ENCODE measurements at places on chromosomes 2 and 18.

- no peak for DNase-seq
These were observed 177.5 kb downstream of the LPIN1 start for GRCh38 chr2:11923935-11924334.

DNA sequence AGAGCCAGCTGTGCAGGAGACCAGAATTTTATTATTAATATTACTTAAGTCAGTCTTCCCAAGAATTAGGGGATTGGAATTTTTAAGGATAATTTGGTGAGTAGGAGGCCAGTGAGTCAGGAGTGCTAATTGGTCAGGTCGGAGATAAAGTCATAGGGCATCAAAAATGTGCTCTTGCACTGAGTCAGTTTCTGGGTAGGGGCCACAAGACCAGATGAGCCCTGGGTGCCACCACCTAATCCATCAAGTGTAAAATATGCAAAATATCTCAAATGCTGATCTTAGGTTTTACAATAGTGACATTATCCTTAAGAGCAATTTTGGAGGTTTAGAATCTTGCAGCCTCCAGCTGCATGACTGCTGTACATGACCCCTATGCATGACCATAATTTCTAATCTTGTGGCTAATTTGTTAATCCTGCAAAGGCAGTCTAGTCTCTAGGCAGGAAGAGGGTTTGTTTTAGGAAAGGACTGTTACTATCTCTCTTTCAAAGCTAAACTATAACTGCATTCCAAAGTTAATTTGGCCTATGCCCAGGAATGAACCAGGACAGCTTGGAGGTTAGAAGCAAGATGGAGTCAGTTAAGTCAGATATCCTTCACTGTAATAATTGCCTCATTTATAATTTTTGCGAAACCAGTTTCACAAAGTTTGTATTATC lies 215.9 kb downstream of the RNF152 start:
- DNase-seq, result no peak

GRCh38 chr2:44148999-44149398 lies 19.7 kb upstream of the PPM1B start:
- no peak for DNase-seq

GRCh38 chr2:30152385-30152784 lies 5.6 kb downstream of the YPEL5 start:
- no peak for DNase-seq

DNA sequence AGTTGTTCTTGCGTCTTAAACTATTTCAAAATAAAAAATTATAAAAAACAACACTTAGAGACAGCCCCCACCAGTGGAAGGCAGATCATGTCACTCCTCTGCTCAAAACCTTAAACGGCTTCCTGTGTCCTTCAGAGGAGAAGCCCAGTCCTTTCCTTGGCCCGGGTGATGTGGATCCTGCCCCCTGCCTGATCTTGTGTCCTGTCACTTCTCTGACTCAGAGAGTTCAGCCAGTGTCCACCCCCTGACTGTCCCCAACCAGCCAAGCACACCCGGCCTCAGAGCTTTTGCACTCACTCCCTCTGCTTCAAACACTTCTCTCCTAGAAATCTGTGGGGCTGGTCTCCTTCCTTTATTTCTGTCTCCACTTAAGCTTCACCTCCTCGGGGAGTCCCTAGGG lies 35.4 kb downstream of the TOGARAM2 start:
- no peak for DNase-seq

- no peak for DNase-seq
These were observed 9.2 kb upstream of the IL1R2 start for GRCh38 chr2:101982495-101983029.

DNA sequence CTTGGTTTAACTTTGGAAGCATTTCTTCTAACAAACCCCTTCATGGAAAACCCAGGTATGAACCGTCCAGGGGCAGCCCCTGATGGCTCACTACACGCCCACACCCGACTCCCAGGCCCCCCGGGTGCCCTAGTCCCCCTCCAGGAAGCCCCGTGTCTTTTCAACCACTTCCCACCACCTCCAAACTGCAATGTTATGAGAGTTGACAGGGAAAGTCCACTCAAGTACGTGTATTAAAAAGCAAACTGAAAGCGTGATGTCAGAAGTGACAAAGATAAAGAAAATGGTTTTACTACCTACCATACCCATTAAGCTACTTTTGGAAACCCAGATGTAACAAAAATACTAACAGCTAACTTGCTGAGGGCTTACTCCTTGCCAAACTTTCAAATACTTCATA lies 51.5 kb downstream of the L3MBTL4 start:
- DNase-seq, result peak; percentile 32

GRCh38 chr2:233087713-233088112 lies 27.6 kb downstream of the INPP5D start:
- DNase-seq, result no peak

- no peak for DNase-seq
These were observed 404.4 kb upstream of the SYT4 start for GRCh38 chr18:43681661-43682060.

- no peak for DNase-seq
These were observed 110.9 kb downstream of the GLI2 start for GRCh38 chr2:120846406-120847095.

DNA sequence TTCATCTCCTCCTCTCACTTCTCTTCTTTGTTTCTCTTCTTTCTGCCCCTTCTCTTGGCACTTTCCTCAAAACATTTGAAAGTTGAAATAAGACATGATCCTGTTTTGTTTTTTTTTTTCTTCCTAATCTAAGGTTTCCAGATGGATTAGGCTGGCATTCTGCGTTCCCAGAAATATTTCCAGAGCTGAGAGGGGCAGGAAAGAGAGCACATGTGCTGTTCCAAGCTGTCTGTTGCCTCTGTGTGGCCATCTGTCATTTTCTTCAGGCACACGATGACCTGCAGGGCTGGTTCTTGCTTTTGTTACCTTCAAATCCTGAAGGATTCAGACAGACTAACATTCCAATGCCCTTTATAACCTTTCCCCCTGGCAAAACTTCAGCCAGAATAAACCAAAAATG lies 142.9 kb downstream of the RNF144A start:
- no peak for DNase-seq

DNA sequence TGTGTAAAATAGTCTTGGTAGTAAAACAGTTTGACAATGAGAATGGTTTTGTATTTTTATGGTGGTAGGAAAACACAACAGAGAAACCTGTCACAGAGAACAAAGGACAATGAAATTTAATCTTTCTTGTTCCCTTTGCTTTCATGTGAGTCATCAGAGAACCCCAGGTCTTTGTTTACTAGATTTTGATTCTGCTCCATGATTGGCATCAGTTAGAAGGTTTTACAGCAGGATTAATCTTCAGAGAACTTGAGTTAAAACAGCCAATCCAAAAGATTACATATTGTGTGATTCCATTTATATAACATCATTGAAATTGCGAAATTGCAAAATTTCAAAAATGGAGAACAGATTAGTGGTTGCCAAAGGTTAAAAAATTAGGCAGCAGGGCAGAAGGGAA lies 2.5 kb downstream of the APLF start:
- DNase-seq, result no peak

DNA sequence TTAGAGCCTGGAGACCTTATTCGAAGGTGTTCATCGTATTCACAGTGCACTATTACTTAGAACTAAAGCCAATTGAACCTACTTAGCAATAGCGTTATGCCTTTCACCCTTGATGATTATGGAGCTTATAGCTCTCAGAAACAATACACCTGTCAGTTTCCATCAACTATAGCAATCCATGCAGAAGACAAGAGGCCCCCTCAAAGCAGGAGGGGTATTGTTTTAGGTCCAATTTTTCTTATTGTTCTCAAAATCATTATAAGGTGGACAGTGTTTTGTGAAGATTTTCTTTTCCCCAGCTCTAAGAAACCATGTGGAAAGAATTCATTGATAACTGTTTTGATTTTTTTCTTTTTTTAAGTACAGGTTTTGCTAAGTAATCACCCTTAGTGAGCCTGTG lies 135.5 kb downstream of the MEIS1 start:
- no peak for DNase-seq

GRCh38 chr18:76588601-76589226 lies 93.7 kb upstream of the ZNF516 start:
- no peak for DNase-seq

DNA sequence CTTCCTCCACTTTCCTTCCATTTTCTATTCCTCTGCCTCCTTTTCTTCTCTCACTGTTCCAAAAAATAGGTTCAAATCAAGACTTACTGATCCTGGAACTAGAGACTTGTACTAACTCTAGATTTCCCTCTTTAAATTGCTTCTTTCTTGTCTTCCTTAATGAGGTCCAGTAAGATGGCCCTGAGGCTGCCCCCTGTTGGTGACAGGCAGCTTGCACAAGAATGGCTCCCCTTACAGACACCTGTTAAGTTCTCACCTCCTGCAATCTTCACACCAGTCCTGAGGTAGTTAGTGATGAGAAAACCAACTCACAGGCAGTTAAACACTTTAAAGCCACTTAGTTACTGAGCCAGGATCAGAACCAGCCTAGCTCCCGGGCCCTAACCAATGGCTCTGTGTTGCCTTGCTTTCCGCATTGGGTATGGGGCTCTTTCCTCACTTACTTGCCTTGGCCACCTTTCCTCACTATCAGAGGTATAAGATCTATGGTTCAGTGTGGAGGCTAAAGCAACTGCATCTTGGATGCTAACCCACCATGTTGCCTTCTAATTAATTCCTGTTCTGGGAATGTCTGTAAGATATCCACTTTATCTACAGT lies 130.6 kb downstream of the AKAIN1 start:
- peak; percentile 51 for DNase-seq

DNA sequence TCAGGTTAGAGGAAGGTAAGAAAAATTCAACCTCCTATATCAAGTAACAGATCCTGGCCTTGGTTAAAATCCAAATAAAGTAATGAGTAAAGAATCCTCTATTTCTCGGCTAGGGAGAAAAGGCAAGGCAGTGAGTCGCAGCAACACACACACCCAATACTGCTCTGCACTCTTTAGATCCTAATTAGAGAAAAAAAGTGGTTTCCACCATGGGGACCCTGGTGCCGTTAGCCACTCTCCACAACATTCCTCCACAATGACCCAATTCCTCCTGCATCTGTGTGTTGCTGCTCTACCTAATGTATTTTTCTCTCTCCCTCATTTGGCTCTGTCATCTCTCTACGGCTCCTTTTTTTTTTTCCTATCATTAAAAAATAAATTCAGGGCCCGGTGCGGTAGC lies 462.7 kb downstream of the METTL4 start:
- DNase-seq, result no peak

DNA sequence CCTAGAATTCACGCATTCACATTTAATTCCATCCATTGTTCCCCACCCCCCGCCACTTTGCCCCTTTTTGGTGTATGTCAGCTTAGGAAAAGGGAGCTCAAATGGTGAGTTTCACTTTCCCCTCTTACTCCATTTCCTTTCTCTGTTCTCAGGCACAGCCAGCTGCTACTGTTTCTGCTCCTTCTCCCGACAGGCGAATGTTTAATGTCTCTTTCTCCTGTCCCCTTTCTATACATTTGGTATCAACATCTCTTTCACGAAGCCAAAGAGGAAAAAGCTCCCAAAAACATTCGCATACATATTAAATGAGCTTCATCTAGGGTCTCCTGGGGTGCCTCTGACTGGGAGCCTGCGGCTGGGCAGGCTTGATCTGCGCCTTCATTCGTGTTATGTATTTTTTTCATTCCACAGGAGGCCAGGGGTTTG lies 124.2 kb upstream of the SATB2 start:
- DNase-seq, result no peak

- DNase-seq, result peak; percentile 2
These were observed 12.2 kb upstream of the DTNA start for GRCh38 chr18:34697891-34698290.

- DNase-seq, result no peak
These were observed 32.3 kb downstream of the SLC9A4 start for GRCh38 chr2:102505290-102505689.

GRCh38 chr2:74424139-74424992 lies 2.8 kb downstream of the WDR54 start:
- no peak for DNase-seq

GRCh38 chr2:128347701-128348539 lies 29.3 kb upstream of the HS6ST1 start:
- DNase-seq, result no peak

DNA sequence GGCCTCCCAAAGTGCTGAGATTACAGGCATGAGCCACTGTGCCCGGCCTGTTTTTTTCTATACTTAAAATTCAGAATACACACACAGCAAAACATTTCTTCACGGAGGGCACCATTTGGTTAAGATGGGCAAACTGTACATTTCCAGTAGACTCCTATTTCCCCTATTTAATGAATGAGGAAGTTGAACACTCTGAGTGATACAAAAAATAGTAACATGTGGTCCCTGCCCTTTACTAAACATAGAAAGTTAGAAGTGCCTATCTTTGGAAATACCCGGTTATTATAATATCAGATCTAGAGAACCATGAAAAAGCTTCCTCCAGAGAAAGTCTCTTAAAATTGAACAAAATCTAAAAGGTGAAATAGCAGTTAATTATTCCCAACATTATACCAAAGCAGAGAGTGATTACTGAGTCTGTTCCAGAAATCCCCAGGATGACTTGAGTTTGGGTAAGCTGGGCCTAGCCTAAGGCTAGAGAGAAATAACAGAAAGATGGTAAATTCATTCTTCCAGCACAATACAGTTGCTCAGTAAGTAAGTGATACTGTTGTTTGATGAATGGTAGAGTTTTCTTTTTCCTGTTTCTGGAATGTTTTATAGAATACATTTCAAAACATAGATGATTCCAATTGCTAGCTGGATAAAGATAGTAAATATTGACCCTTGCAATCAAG lies 23.3 kb upstream of the RMC1 start:
- DNase-seq, result no peak

DNA sequence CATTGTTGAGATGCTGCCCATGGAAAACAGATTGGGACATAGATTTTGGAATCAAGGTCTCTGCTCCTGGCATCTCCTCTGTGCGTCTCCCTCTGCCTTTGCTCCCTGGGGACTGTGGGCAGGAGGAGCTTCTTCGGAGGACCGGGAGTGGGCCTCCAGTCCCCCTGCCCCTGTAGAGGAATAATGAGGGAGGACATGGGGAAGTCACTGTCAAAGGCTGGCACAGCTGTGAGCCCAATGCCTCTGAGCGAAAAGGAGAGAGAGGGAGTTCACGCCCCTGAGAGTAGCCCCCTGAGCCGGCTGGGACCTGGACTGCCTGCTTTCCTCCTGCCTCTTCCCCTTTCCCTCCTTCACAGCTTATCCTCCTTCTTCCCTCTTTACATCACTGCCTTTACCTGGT lies 195.0 kb downstream of the LOXHD1 start:
- DNase-seq, result no peak

DNA sequence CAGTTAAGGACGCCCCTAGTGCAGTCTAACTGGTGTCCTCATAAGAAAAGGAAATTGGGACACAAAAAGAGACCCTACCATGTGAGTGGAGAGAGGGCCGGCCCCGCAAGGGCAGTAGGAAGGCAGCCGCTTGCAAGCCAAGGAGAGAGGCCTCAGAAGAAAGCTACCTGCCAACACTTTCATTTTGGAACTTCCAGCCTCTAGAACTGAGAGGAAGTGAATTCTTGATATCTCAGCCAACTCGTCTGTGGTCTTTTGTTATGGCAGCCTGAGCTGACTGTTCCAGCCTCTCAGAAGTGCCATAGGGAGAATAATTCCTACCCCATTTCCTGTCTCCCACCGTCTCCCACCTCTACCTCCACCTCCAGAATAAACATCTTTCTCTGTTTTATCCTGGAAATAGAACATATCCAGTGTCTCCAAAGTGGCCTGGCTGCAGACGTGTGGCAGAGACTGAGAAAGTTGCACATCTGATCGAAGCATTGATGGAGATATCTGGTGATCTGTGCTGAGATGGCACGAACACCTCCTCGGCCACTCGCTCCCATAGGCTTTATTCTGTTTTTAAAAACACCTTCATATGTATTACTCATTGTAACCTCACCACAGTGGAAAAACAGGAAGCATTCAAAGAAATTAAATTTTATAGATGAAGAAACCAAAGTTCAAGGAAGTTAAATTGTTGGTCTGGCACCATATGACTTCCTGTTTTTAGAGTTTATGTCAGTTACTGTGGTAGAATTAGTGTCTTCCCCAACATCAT lies 39.5 kb upstream of the MARCO start:
- no peak for DNase-seq
